GM06990 (cell line): ENCODE measurements at places on chromosomes 2 and 18.

DNA sequence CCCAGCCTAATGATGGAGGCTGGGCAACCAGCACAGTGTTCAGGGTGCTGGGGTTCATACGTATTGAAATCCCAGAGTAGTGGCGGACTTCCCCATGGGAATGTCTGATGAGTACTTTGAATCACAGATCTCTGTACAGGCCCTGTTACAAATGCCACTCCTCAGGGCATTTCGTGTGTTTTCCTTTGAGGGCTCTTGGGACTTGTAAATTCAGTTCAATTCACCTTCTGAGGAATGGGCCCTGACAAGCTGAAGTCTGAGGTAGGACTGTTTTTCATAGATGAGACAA, 288 bp upstream of the RDH14 start:
- no peak for DNase-seq

GRCh38 chr18:31695989-31696388, 11.6 kb upstream of the B4GALT6 start:
- DNase-seq: no peak

GRCh38 chr2:128237911-128238697, 80.6 kb downstream of the HS6ST1 start:
- no peak for DNase-seq

DNA sequence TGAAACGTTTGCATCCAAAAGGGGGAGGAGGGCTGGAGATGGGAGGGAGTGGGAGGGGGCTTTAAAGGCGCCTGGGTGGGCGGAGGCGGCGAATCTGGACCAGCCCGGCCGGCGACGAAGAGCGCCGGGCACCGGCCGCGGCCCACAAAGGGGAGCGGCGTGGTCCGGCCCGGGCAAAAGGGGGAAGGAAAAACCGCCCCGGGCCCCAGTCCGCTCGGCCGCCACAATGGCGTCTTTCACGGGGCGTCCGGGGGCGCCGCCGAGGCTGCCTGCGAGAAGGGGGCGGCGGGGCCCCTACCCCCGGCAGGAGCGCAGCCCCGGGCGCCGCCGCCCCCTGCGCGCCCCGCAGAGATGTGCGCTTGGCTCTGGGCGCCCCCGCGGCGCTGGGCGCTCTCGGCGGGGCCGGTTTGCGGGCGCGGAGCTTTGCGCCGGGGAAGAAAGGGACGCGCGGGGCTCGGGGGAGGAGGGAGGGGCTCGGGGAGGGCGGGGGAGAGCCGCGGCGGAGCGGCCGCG, 108.1 kb upstream of the KCTD1 start:
- DNase-seq: no peak

GRCh38 chr2:226711606-226712296, 87.9 kb downstream of the IRS1 start:
- no peak for DNase-seq

GRCh38 chr18:26432651-26433424, 115.5 kb downstream of the KCTD1 start:
- no peak for DNase-seq
